KG1 (cell line): ENCODE measurements at places on chromosomes 11 and 22.

DNA sequence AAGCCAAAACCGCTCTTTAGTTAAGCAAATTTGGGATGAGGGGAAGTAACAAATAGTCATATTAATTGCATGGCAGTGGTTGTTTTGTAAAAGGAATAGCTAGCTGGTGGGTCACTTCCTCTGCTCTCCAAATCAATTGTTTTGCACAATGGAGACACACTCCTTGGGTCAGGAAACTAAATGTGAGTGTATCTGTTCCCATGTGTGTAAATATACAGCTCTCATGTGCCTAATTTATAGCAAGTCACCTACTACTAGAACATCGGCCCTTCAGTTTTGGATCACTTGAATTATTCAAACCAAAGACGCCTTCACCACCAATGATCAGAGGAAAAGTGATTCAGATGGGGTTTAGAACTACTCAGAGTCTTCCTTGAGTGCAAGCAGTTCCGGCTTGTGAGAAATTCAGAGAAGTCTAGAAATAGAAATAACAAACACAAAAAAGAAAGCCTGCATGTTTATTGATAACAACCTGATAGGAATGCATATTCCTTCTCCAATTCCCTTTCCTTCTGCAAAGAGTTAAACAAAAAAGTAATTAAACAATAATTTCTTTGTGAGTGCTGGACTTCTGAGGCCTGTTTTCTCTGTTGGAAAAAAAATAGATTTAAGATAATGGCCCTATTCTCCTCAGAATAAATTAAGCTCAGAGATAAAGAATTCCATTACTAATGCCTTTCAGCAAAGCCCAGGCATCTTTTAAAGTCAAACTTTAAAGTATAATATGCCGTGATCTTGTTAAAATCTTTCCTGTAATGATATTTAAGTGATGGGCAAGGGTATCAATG lies 100.4 kb downstream of the KIRREL3 start:
- no peak for DNase-seq

GRCh38 chr22:38298312-38299005 lies 18.8 kb downstream of the CSNK1E start:
- DNase-seq: no peak

GRCh38 chr22:43449205-43449830 lies 37.5 kb downstream of the MPPED1 start:
- DNase-seq: no peak

- DNase-seq: no peak
Observed at GRCh38 chr22:46537946-46538813, 760 bp upstream of the CELSR1 start.

DNA sequence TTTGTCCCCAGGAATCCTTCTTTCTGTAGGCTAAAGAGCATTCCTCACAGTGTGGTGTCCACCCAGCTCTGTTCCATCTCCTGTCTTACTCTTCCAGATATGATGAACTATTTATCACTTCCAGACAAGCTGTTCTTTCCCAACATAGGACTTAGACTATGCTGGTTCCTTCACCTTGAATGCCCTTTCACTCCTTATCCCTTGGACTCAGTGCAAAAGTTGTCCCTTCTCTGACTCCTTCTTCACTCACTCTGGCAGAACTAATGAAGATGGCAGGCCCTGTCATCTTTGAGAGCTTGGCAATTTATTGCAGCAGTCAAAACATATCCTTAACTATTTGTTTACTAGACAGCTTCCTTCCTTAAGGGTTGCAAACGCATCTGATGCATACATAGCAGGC lies 3.5 kb upstream of the OSBP2 start:
- no peak for DNase-seq

- no peak for DNase-seq
Observed at GRCh38 chr22:43510281-43511070, 98.7 kb downstream of the MPPED1 start.

DNA sequence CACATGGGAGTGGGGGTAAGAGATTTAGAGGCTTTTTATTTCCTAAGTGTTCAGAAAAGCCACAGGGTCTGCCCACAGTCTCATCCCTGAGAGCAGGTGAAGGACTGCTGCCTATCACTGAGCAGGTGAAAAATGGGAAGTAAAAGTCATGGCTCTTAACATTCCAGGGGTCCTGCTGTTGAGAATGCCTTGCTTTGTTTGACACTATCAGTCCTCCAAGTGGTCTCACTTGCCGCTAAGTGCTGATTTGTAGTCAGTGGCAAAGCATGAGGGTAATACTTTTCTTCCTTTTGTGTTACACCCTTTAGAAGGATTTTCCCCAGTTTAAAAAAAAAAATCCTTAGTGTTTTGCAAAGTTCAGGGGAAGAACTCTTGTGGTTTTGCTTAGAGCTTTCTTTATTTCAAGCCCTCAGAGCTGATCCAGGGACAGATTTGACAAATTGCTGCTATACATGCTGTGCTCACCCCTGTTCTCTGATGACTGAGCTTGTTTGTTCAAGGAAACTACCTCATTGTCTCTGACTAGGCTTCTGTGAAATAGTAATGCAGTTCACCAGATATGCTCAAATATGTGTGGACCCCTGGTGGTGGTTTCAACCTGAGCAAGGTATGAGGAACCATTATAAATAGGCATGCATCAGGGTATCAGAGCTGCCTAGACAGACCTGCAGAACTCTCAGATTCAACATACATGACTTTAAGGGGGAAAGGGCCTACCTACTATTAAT lies 141.0 kb downstream of the ARHGAP42 start:
- DNase-seq: peak; percentile 4

- DNase-seq: peak; percentile 26
Observed at GRCh38 chr11:2377511-2378443, 667 bp downstream of the CD81 start.

DNA sequence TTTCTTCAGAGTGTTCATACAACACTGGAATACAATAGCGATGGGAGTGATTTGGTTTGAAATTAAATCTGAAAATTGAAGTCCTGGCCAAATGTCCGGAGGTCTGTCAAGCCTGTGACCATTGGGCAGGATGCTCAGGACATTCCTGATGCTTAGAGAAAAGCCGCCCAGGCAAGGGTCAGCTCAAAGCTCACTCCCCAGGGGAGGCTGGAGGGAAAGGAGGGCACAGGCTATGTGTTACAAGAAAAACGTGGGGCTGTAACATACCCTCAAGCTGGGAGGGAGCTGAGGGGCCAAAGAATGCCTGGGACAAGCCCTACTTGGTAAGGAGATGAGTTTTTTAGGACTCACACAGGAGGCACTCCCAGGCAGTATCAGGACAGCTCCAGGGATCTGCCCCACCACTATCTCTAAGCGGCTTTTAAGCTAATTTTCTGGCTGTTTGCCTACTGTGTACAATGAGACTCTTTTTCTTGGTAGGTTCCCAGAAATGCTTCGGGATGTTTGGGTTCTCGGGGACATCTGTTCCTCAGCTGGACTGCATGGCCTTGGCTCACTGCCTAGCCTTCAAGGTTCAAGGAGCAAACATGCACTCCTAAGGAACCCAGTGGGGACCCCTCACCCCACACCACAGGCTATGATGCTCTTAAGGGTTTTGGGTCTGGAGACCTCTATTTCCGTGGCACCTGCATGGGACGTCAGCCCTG lies 500.1 kb downstream of the BRD1 start:
- DNase-seq: no peak

DNA sequence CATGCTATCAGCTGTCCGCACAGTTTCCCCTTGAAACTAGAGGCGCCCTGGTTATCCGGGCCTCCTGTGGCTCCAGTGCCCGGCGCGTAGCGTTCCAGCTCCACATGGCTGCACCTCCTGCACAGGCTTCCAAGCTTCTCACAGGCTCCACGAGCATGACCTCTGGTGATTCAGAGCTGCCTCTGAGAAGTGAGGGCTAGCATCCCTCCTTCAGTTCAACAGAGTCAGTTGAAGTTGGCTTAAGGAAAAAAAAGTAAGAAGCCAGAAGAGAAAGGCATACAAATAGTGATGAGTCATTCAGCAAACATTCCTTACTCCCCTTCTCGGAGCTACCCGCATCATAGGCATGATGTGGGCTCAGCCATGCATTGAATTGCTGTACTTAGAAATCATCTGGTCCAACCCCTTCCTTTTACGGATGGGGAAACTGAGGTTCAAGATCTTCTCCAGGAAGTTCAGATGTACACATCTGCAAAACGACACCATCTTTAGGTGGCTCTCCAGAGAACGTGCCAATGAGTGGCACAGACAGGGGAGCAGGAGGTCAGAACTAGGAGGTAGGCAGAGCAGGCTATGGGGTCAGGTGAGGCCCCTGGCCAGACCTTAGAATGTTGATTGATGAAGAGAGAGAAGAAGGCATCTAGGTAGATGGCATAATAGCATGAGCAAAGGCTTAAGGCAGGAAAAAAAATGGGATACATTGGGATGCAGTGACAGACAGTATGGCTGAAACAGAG lies 216.3 kb upstream of the TBCEL start:
- DNase-seq: no peak

- no peak for DNase-seq
Observed at GRCh38 chr11:37817727-37818270, 1219.8 kb upstream of the RAG2 start.

GRCh38 chr11:48063424-48063978 lies 83.1 kb downstream of the PTPRJ start:
- DNase-seq: no peak

GRCh38 chr11:10809373-10810160 lies 841 bp upstream of the EIF4G2 start:
- DNase-seq: peak; percentile 45

GRCh38 chr11:34335331-34335730 lies 22.5 kb downstream of the ABTB2 start:
- DNase-seq: no peak

DNA sequence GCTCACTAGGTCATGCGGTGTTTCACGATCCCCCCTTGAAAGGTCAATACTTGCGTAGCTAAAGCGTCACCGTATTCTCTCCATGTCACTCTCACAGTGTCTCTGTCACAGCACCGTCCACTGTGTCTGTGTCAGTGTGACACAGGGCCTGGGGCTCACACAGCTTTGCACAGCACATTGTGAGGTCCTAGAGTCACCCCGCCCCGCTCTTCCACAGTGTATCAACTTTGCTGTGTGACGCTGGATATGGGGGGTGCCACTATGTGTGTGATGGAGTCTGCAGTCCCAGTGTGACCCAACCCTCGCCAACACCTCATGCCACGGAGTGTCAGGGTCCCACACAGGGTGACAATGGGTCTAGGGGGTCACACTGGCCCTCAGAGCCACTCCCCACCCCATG lies 583 bp downstream of the P4HA3 start:
- DNase-seq: no peak

DNA sequence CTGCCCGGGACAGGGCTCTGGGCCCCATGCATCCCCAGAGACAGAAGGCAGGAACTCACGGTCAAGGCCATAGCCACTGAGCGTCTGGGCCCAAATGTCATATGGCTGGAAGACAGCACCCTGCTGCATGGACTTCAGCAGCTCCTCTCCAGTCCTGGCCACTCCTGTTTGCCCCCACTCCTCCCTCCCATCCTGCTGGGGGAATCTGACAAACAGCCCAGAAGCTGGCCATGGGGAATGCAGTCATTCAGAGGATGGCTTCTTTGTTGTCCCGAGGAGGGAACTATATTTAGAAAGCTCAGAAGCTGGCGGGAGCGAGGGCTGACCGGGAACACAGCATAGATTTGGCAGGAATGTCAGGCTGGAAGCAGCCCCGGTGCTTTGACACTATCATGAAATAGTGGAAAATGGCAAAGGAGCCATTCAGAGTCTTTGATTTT lies 35.0 kb downstream of the DKK3 start:
- no peak for DNase-seq
